Fibroblast of skin of scalp (primary cell): ENCODE measurements at places on chromosomes 2 and 18.

DNA sequence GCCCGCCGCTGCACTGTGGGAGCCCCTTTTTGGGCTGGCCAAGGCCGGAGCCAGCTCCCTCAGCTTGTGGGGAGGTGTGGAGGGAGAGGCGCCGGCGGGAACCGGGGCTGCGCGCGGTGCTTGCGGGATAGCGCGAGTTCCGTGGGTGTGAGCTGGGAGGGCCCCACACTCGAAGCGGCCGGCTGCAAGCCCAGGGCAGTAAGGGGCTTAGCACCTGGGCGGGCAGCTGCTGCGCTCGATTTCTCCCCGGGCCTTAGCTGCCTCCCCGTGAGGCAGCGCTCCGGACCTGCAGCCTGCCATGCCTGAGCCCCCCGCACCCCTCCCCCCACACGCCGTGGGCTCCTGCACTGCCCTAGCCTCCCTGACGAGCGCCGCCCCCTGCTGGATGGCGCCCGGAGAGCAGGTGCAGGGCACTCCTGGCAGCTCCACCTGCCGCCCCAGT, 124.4 kb downstream of the CCDC178 start:
- DNase-seq = no peak

DNA sequence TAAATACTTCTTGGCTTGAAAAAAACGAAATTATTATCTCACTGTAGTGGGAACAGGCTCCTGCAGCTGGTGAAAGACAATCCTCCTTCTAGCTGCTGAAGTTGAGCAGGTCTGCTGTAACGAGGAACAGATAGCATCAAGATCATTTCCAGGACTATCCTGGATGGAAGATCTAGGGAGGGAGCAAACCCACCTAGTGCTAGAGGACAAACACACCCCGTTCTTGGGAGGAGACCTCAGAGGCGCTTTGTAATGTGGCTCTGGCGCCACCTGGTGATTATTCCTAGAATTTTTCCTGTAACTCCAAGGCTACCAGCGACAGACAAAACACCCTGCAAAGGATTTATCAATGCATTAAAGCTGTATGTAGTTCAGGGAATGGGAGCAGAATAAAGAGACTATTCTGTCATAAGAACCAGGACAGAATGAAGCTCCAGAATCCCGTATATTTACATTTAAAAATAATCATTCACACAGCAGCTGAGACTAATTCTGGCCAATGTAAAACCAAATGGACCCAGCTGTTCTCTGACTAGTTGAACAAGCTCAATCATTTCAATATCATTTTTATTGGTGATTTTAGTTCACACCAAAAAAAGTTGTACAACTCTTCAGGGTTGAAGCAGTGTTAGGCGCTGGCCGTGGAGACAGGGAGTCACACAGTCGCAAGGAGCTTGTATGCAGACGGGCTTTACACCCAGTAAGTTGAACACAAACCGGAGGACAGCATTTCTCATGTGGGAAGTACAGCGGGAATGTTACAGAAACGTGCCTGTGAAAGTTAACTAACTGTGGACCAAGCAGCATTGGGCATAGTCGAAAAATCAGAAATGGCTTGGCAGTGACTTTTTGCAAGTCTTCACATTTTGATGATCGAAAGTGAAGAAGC, 290.3 kb downstream of the TRIB2 start:
- peak; percentile 77 for DNase-seq

GRCh38 chr2:121699421-121700333, 37.0 kb downstream of the NIFK start:
- peak; percentile 74 for DNase-seq

- DNase-seq = peak; percentile 31
These were observed 852.8 kb upstream of the ACVR2A start for GRCh38 chr2:146992057-146992456.

- DNase-seq = no peak
These were observed 129.3 kb upstream of the CCDC150 start for GRCh38 chr2:196510246-196510645.

DNA sequence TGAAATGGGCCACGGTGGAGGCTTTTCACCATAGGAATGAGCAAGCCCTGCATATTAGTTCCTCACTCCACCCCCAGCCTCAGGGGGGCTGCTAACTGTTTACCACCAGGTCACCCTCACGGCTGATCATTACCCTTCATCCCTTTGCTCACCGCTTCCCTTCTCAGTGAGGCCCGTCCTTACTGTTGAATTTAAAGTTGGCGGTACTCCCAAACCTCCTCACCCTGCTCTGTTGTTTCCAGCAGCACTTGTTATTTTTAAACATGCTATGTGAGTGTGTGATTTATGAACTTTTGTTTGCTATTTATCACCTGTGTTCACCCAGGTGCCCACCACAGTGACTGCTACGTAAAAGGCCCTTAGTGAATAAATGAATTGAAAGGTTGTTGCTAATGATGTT, 243.6 kb downstream of the ZNF407 start:
- DNase-seq = no peak

DNA sequence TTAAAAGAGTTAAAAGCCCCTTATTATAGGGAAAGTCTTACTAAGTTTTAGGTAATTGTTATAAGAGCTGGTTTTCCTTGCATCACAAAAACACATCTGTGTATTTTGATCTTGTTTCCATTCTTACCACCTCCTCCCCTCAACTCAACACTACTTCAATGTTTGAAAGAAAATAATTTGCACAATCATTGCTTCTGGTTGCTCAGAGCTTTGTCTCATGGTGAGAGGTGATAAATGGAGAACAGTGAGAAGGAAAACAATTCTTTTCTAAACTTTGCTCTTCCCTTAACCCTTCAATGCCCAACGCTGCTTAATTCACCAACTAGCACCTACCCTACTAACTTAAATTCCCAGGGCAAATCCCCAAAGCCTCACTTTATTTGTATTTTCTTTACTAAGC, 268.1 kb upstream of the LINC00305 start:
- no peak for DNase-seq

GRCh38 chr2:241074901-241075540, 27.1 kb downstream of the MTERF4 start:
- DNase-seq = no peak
